ENCODE measurements at places on chromosomes 6 and 20.

GRCh38 chr6:122770835-122771601 lies 8.5 kb upstream of the FABP7 start:
- DNase-seq, result no peak

DNA sequence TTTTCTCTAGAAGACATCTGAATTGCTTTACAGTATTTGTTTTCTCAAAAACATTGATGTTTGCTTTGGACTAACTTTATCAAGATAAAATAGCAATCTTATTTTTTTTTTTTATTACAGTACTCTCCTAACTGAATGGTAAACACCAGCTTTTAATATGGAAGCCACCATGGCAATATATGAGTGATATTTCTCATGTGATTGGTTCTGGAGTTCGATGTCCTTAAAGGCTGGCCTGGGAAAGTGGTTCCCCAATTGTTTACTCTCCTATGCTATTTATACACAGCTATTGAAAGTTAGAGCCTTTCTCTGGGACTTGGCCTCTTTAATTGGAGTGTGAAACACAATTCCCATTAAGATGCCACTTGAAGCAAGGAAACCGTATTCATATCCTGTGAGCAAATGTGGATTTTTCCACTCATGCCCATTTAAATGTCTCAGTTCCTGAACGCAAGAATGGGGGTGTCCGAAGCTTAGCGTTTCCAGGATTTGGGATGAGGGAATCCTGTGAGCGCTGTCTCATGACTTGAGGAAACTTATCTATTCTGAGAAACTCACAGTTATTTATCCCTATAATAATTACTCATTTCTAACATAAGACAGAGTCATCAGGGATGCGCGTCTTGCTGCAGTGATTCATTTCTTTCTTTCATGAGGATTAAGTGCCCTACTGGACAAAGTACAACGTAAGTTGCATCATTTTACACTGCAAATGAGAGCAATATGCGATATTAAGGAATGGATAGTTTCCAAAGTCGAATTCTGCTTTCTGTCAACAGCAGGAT lies 143.3 kb upstream of the PREP start:
- no peak for DNase-seq

DNA sequence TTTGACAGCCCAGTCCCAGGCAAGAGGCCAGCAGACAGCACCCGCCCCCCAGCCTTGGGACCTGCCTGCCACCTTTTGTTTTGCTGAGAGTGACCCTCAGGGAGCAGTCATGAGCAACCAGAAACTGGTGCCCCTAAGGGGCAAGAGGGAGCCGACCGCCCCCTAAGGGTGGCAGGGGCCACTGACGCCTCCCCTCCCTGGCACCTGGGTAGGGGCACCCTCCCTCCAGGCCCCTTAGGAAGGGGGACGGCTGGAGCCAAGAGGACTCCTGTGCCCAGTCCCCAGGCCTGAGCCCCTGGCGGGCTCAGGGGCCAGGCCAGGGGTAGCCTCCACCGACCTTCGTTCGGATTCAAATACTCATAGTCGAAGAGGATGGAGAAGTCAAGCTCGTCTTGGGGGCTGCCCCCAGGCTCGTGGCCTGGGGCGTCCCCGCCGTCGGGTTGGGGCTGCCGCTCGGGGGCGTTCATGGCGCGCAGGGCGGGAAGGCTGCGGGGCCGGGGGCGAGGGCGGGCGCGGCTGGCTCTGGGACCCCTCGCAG lies 417 bp downstream of the NFATC2 start:
- peak; percentile 69 for DNase-seq

- no peak for DNase-seq
Observed at GRCh38 chr20:2817341-2817726, 1.2 kb downstream of the TMEM239 start.

- no peak for DNase-seq
Observed at GRCh38 chr6:28011722-28012121, 54.7 kb downstream of the OR2B6 start.

DNA sequence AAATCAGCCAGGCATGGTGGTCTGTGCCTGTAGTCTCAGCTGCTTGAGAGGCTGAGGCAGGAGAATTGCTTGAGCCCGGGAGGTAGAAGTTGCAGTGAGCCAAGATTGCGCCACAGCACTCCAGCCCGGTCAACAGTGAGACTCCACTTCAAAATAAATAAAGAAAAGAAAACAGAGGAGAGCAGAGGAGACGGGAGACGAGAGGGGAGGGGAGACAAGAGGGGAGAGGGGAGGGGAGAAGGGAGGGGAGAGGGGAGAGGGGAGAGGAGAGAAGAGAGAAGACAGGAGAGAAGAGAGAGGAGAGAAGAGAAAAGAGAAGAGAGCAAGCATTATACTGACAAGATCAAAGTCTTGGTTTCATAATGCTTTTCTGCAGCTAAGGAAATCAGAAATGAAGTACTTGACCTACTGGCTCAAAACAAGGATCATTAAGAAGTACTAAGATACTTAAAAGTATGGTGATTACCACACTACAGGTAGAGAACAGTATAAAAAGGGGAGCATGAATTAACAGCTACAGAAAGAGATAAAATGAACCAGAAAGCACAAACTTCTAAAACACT lies 30.5 kb downstream of the FAM8A1 start:
- DNase-seq, result no peak

DNA sequence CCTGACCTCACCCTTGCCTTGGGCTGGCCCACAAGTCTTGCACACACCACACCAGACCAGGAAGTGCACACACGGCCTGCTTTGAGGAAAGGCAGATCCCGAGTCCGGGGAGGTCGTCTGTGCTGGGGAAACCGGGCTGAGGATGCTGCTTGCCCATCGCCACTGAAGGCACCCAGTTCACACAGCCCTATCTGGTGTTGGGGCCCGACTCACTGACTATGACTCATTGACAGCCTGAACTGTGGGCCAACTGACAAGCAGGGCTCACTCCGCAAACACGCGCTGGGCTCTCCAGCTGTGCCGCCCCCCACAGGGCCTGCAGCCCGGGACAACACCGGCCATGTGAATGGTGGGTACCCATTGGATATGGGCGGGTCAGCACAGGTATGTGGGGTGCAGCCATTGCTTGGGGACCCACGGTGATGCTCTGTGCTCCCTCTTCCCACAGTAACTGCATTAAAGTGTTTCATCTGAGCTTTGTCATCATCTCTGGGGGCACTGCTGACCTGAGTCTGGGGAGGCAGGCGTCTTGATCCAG lies 1.6 kb downstream of the SAMD10 start:
- no peak for DNase-seq

DNA sequence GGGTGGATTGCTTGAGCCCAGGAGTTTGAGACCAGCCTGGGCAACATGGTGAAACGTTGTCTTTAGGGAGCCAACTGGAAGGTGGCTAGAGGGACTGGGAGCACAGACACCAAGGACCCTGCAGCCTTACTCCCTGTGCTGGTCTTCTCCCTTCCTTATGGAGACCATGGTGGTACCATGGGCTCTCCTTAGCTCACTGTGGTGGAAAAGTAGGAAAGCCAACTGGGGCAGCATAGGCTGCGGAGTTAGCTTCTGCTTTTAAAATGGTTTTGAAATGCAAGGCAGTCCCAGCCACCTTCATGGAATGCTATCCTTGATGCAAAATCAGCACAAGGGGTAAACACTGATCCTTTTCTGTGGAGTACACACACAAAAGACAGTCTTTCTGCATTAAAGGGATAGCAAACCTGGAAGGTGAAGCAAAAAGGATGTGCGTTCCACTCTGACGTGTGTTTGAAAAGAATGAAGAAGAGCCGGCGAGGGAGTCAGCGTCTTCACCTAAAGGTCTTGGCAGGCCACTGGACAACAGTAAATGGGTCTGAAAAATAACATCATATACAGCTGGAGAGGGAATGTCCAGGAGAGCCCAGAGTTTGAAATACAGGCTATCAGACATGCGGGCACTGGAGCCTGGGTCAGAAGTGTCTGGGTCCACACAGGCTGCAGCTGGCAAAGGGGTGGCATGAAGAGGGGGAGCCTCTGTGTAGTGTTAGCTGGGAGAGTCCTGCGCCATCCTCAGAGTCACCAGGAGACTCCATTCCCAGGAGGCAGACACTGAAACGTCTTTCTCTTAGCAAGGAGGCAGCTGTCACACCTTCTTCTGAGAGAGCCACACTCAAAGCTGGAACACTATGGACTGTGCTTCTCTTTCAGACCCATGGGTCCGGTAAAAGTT lies 58.5 kb downstream of the GPR6 start:
- no peak for DNase-seq

DNA sequence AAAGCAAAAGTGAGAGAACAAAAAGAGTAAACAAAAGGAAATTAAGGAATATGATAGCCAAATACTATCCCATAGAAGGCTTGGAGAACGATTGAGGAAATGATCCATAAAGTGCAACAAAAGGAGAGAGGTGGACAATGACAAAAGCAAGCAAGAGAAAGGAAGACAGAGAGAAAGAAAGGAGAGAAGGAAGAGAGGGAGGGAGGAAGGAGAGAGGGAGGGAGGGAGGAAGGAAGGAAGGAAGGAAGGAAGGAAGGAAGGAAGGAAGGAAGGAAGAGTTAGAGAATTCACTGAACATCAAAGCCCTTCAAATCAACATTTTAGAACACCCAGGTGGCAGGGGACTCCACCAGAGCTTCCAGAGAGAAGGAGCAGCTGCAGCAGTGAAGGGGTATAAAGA lies 185.0 kb downstream of the SYNDIG1 start:
- DNase-seq, result no peak

DNA sequence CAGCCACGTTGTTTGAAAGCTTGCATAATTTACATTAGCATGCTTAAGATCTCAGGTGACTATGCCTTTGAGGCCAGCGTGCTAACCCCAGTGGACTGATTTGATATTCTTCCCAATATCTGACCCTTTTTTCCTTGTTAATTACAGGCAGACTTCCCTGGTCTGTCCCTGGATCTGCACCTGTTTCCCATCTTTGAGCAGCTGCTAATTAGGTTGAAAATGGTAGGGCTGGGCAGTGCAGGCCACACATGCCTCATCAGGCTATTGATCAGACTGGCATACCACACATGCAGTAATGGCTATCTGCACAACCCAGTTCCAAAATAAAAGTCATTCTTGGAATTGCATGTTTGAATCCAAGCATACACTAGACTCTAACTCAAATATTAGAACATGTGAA lies 164.3 kb upstream of the TFAP2D start:
- no peak for DNase-seq

GRCh38 chr20:54431156-54431944 lies 44.0 kb upstream of the DOK5 start:
- no peak for DNase-seq

GRCh38 chr6:54274383-54274782 lies 33.9 kb upstream of the TINAG start:
- DNase-seq, result no peak

DNA sequence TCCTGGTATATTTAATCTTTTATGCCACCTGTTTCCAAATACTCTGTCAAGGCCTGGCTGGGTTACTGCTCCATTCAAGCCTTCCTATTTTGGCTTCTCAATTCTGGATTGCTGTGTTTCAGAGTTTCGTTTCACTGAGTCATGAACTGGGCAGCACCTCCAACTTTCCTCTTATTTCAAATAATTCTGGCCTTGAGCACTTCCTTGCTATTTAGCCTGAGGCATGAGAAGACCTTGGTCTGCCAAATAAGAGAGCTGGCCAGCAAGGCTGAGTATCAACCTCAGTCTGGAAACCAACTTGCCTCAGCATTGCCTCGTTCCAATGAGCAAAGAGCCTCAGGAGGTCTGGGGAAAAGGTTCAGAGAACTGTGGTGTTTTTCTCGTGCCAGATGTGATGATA lies 66.6 kb downstream of the TNFAIP3 start:
- DNase-seq, result no peak

All from GDM1 (cell line).